Osteocyte (in vitro differentiated cells): ENCODE measurements at places on chromosomes 6 and 20.

- DNase-seq = no peak
These were observed 289.4 kb downstream of the PHACTR1 start for GRCh38 chr6:13005994-13006393.

DNA sequence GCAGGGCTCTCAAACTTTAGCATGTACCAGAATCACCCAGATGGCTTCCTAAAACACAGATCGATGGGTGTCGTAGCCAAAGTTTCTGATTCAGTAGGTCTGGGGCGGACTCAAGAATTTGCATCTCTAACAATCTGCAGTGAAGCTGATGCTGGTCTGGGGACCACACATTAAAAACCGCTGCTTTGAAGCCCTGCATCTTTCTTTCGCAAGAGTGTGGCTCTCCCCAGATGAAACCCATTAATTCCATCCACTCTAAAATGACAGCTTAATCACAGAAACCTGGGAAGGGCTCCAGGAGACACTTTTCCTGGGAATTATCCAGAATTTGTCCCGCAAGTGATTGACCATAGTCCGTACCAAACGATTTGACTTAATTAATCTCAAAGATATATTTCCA is 319.8 kb upstream of the PLCB4 start:
- no peak for DNase-seq

GRCh38 chr20:62643521-62644043 is 1.3 kb downstream of the SLCO4A1 start:
- no peak for DNase-seq

DNA sequence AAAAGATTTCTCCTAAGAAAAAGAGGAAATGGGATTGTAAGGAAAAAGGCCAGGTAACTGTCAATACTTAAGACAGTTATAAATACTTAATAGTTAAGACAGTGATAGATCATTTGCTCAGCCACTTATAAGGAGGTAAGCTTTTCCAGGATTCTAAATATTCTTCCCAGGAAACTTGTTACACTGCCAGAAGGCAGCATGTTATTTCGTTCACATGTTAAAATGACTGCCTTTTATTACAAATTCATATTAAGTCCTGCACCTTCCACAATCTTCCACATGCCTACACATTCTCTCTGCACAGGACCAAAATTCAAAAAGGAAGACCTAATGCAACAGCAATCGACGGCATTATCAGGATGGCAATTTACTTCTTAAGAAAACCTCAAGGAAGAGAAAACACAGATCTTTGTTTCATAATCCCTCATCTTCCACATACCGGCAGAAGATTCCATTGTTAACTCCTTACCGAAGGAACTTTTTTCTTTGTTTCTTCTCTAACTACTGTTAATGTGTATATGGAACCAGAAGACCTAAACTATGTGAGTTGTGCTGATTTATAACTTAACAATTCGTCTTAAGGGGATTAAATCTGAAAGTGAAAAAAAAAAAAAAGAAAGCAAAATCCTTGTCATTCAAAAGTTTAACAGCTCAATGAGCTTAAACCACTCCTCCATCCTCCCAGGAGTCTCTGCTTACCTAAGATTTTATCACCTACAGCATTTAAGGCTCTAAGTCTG is 799 bp downstream of the TAAR2 start:
- no peak for DNase-seq
